ENCODE measurements at places on chromosomes 7 and 10.

- no peak for DNase-seq
These were observed 101.2 kb downstream of the RGS10 start for GRCh38 chr10:119441151-119441821.

DNA sequence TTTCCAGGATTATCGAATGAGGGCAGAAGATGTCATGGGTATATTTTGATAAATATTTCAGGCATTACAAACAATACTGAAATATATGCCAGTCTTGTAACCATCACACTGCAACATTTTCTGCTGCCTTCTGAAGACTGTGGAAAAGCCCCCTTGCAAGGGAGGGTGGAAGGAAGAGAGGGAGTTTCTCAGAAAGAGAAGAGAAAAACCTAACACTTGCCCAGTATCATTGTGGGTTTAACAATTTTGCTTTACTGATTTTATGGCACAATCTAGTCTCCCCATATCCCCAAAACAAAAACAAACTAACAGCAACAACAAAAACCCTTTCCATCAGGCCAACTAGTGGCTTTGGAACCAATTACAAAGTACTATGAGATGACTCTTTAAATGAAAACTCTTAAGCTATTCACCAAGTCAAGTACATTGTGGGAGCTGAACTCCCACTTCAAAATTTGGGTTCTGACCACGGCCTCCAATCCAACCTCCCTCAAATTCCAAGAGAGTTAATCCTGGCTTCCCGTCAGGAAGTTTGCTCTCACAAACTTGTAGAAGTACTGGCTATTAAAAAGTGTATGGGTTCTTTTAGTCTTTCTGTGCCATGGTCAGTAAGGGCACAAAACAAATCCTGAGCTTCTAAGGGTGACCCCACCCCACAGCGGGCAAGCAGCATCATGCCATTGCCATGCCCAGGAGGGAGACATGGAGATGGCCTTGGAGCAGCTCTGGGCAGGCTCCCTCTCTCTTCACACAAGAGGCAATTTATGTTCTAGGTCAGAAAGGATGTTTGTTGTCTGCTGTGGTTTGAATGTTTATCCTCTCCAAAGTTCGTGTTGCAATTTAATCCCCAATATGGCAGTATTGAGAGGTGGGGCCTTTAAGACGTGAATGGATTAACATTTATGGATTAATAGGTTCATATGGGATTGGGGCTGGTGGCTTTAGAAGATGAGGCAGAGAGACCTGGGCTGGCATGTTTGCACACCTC is 96.3 kb downstream of the JAZF1 start:
- no peak for DNase-seq

DNA sequence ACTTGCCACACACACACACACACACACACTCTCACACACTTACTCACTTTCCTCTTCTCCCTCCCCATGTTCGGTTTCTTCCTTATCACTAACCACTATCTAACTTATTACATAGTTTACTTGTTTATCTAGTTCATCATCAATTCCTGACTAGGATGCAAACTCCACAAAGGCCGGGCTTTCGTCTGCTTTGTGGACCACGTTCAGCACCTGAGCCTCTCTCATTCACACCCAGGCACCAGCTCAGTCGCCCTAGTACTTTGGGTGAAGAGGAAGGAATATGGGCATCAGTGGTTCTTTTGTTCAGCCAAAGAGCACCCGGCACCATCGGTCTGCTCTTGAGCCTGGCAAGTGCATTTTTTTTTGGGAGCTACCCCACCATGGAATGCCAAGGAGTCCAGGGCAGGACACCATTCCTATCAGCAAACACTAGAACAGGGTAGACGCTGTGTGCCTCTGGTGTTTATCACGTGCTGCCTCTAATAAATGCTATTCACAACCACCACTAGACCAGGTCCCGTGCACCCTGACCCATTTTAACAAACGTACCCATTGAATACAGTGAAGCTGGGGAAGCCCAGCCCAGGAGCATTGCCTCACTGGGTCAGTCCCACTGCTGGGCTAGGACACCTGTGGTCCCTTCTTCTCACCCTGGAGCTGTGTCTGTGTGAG is 2.2 kb downstream of the C10orf67 start:
- no peak for DNase-seq

- no peak for DNase-seq
These were observed 137.6 kb upstream of the THSD7A start for GRCh38 chr7:11969643-11970042.

- no peak for DNase-seq
These were observed 3.8 kb upstream of the PKD2L1 start for GRCh38 chr10:100333661-100334440.

- no peak for DNase-seq
These were observed 578 bp downstream of the CACUL1 start for GRCh38 chr10:118754229-118754555.

DNA sequence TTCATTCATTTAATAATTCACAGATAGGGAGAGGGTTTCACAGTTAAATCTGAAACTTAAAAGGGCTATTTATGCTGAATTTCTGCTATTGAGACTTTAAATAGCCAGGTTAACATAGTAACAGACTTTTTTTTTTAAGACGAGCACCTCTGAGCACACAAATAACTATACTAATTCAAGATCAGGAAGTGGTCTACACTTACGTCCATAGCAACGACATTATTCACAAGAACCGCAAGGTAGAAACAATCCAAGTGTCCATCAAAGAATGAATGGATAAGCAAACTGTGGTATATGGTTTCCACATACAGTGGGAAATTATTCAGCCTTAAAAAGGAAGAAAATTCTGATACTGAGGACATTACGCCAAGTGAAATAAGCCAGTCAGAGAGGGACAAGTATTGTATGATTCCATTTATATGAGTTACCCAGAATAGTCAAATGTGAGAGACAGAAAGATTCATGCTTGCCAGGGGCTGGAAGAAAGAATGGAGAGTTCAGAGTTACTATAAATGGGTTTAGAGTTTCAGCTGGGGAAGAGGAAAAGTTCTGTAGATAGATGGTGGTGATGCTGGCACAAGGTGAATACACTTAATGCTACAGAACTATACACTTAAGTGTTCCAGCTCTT is 140.3 kb upstream of the LAMB4 start:
- DNase-seq = no peak

DNA sequence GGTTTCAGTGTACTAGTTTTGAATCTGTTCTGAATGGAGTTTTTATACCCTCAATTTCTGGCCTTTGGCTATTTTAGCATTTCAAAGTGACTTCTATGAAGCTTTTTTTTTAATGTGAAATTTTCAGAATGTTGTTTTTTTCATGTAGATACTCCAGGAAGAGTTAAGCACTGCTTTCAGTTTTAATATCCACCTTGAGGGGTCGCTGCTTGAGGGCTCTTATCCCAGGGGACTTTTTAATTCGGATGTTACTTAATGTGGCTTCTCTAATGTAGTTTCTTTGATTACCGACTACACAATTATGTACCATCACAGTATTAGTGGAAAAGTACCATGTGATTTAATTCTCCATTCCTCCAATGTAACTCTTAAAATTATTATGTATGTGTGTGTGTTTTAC is 5.2 kb downstream of the IFIT5 start:
- no peak for DNase-seq

DNA sequence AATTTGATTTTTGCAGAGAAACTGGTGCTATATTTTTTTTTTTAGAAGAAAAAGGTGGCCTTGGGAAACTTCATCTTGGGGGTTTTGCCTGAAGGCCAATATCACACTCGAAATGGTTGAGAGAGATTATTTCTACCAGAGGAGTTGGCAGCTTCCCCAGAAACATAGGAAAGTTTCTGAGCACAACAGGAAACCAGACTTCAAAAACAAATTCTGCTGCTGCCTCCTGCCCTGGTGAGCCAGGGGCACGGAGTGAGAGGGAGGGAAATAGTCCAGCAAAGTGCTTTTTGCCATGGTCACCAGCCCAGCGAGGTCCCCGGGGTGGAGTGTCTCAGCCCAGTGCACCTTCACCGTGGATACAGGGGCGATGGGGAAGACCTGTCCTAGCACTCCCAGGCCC is 61.1 kb downstream of the FOXI2 start:
- no peak for DNase-seq
